Fibroblast of the conjunctiva (primary cell): ENCODE measurements at places on chromosomes 6 and 20.

GRCh38 chr20:12531626-12532025 is 477.1 kb upstream of the SPTLC3 start:
- DNase-seq: no peak

DNA sequence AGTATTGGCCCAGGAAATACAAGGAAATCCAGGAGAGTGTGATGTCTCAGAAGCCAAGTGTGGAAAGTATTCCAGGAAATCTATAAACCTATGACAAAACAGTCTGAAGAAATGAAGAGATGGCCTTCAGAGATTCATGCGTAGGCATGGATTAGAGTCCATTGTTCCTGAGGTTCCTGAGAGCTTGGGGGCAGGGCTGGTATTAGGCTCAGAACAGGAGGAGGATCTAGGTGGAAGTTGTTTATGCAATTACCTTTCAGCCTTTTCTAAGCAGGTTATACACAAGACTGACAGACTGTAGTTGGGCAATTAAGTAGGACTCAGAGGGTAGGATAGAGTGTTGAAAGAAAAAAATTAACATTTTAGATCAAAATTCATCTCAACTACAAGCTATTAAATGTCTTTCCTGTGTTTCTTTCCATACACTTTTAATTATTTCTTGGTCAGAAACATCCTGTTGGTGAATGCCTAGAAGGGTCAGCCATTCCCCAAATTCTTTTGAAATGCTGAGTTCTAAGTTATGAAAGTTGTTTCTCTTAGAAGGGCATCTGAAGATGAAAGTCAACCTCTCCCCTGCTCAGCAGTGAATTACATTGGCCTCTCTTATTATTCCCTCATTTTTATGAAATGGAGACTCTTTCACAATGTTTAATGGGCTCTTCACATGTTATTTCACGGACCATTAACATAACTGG is 201.2 kb upstream of the MYLIP start:
- no peak for DNase-seq

DNA sequence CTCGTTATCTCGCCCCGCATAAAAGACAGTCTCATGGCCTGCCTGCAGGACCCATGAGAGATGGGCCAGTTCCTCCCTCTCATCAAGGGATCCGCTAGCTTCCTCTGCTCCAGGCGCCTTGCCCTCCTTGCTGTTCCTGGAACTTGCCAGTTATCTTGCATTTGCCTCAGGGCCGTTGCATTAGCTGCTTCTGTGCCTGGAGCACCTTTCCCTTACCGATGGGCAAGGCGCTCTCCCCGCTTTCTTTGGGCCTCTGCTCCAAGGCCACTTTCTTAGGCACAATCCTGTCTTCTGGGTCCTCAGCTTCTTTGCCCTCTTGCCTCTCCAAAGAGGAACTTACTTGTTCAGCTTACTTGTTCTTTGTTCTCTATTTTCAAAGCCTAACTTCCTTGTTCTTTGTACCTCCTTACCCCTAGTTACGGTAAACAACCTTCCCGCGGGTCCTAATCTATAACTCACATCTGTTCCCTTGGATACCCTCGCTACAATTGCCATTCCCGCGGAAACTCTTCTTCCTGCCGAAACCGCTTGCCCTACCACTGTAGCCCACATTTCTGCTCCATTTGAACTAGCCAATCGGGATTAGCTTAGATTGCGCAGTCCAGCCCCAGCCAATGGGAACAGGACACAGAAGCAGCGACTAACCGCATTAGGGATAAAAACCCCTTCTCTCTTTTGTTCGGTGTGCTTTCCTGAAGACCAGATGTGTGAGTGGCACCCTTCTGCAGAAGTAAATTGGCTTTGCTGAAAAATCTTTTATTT is 887 bp upstream of the NSFL1C start:
- no peak for DNase-seq

DNA sequence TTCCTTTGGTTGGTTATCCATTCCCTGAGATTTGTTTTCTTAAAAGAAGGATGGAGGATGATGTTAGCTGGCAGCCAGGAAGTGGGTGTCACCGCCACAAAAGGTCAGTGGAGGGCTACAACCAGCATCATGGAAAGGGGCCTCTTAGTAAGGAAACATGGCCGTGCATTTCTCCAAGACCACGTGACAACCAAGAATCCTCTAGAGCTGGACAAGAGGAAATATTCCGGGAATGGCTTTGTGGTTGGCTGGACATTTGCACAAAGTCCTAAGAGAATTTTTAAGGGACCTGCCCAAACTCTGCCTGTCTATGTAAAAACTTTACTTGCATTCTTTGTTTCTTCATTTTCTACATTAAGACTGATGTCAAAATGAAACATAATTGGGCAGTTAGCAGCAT is 399.9 kb upstream of the MARCKS start:
- DNase-seq: no peak

DNA sequence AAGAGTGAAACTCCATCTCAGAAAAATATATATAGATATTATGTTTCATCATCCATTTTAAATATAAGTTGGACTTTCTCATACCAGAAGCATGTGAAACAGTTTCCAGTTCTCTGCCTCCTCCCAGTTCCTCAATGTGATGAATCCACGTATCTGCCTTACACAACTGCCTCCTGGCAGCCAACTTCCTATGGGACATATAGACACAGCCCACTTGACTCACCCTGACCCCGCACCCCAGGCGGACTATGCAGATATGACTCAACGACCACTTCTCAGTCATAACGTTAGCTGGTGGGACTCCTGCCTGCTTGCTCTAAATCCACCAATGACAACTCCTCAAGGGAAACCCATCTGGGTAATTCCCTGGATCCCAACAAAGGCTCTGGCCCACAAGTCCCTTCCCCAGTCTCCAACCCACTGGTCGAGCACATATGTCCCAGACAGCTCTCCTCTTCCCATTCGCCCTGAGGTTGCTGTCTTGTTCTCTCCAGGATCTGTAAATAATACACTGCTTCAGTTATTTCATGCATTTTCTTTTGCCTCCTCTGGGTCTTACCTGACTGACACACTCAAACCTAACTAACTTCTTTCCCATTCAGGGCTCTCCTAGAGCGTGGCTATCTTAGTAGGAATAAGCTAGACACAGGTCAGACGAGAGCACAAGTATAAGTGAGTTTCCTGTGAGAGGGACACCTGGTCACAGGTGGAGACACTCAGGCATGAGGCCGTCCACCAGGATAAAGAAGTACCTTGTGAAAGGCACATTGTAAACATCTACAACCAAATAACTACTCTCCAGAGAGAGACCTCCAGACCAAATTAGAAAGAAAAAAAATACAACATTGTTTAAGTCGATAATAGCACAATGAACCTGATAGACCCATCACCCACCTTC is 548.5 kb downstream of the CD83 start:
- peak; percentile 79 for DNase-seq

DNA sequence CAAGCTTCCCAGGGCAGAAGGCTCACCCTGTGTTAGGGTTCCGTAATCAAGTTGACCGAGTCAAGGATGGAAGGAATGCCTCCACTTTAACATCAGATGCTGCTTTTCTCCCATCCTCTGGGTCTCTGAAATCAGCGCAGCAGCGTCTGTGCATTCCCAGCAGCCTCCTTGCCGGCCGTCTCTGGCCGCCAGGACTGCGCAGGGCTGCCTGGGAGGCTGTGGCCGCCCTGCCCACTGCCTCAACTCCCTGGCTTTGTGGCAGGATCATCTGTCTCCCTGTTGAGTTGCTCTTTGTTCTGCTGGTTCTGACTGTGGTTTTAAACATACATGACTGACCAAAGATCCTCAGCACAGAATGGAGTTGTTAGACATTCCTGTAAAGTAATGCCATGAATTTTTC is 56.5 kb downstream of the DLL1 start:
- DNase-seq: no peak

- no peak for DNase-seq
These were observed 6.2 kb downstream of the DEFB125 start for GRCh38 chr20:93641-94040.

DNA sequence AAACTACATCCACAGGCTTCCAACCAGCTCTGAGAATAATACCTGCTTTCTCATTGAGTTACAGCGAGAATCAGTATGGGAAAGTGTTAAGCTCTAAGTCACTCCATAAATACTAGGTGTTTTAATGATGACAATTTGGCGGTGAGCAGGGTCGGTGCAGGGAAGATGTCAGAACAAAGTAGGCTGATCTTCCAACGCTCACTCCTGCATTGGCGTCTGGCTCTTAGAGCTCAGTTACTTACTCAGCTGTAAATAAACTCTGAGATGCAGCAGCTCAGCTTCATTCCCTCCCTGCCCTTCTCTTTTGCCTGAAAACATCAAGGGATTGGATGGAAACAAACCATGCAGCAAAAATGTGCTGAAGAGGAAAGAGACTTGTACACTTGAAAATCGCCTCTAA is 102.5 kb upstream of the SPACA1 start:
- DNase-seq: no peak

DNA sequence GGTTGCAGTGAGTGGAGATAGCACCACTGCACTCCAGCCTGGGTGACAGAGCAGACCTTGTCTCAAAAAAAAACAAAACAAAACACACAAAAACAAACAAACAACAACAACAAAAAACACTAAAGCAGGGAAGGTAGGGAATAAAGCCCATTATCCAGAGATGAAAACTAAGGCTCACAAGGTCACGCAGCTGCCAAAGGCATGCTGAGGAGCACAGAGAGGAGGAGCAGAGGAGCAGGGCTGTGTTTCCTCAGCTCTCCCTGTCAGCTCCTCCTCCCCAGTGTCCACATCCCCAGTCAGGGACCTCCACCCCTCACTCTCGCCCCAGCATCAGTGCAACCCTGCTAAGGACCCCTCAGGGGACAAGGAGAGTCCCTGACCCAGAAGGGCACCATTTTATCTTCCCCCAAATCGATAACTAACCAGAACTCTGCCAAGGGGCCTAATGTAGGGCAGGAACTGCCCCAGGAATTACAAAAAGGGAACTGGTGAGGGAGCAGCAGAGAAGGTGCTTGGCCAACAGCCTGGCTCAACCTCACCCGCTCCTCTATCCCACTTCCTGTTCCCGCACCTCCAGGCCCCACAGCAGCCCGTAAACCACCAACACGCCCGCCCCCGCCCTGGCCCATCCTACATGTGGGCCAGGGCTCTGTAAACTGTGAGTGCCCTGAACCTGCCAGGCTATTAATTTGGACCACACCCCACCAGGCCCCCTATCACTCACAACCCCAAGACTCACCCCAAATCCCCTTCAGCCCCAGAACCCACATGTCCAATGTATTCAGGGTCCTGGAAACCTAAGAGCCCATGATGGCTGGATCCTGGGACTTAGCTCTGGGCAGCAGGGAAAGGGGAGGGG is 9.0 kb downstream of the TEAD3 start:
- no peak for DNase-seq

GRCh38 chr6:69699655-69700054 is 97.2 kb downstream of the LMBRD1 start:
- no peak for DNase-seq

- peak; percentile 82 for DNase-seq
These were observed 398 bp downstream of the STK35 start for GRCh38 chr20:2101865-2102584.

DNA sequence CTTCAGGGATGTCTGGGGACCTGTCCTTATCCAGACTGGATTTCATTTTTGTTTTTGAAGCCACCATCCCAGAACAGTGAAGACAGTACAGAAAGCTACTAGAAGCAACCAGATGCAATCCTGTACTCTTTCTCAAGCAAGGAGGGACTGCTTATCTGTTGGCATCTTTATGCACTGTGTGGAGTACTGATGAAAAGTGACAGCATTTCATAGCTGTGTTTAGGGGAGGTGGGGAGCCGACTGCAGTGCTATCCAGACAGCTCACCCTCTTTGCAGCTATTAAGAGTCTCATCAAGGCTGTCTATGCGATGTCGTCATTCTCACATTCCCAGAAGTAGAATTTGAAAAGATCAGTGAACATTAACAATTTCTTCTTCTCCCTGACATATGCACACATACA is 5.5 kb downstream of the ZDHHC14 start:
- DNase-seq: no peak

- DNase-seq: no peak
These were observed 11.7 kb downstream of the UBE2V1 start for GRCh38 chr20:50101281-50101680.

GRCh38 chr6:42394881-42395620 is 56.7 kb downstream of the TRERF1 start:
- DNase-seq: no peak

DNA sequence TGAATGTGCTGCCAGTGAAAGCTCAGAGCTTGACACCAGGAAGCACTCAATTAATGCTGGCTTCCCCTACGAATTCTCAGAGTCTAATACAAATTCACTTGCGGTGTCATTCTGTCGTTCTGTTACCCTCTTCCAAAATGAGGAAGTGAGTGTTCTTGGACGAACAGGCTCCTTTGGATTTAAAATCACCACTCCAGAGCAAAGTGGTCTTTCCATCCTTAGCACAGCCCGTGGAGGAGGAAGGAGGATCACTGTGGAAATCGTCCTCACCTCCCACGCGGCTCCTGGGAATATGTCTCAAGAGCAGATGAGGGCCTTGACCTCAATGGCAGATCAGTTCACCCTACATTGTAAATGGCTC is 41.7 kb downstream of the RIOK1 start:
- no peak for DNase-seq

DNA sequence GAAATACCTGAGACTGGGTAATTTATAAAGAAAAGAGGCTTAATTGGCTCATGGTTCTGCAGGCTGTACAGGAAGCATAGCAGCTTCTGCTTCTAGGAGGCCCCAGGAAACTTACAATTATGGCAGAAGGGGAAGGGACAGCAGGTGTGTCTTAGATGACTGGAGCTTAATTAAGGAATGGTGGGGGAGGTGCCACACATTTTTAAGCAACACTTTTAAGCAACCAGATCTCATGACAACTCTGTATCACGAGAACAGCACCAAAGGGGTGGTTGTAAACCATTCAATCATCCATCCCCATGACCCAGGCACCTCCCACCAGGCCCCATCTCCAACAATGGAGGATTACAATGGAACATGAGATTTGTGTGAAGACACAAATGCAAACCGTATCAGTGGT is 26.9 kb downstream of the FIG4 start:
- no peak for DNase-seq

- DNase-seq: no peak
These were observed 106.2 kb upstream of the STMND1 start for GRCh38 chr6:16995511-16996250.

- no peak for DNase-seq
These were observed 5.7 kb downstream of the PPP1R10 start for GRCh38 chr6:30611150-30611855.

DNA sequence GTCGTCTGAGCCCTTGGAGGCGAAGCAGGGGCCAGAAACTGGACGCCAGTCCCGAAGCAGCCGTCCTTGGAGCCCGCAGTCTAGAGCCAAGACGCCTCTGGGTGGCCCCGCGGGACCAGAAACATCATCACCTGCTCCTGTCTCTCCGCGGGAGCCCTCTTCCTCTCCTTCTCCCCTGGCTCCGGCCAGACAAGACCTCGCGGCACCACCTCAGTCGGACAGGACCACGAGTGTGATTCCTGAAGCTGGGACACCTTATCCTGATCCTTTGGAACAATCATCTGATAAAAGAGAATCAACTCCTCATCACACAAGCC is 416 bp downstream of the RSPH4A start:
- DNase-seq: no peak

DNA sequence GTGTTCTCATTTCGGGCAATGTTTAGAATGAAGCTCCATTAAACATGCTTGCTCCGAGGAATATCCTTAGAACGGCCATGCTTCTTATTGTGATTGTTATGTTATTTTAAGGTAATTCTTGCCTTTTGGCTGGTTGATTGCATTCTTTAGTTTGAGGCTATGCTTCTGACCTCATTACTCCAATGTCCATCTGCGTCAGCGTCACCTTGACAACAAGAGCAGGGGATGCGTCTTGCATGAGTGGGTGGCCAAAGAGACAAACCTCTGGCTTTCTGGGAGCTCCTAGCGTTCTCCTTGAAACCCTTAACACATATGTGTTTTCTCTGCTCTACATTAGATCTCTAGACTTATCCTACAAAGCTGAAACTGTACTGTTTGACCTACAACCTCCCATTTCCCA is 184.3 kb downstream of the THBS2 start:
- no peak for DNase-seq

- DNase-seq: no peak
These were observed 2.7 kb downstream of the AKAP12 start for GRCh38 chr6:151242420-151242861.
